ENCODE measurements at places on chromosomes 16 and 17.

DNA sequence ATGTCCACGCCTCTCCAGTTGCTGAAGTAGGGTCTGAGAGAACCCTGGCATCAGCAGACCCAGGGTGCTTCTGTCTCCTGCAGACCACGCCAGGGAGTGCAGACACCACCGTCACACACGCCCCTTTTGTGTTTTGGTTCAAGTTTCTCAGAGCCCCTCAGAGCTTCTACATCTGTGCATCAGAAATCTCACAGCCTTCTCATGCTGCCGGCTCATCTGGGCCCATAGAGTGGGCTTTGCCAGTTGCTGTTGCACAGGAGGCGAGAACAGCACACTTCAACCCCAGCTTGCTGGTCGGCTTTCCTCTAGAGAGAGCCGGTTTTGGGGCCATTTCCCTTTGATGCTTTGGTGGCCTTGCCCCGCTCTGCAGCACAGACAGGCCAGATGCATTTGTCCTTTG, 60.9 kb downstream of the PDPK1 start:
- no peak for DNase-seq

DNA sequence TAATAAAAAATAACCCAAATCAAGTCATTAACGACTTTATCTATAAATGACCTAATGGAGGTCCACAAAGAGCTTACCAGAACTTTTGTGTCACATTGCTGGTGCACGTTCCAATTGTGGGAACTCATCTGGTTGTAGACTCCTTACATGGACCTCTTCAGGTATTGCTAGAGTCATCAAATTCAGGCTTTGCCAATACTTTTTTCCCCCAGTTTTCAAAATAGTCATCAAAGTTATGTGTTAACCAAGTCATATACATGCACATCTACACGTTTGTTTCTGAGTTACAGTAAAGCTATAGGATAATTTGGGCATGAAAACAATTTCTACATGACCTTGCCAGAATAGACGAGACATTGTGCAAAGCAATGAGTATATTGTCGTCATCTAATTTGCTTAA, 76.2 kb upstream of the ADAMTS18 start:
- no peak for DNase-seq

GRCh38 chr16:50235581-50235980, 30.8 kb upstream of the ADCY7 start:
- no peak for DNase-seq

- no peak for DNase-seq
Measured at GRCh38 chr17:58360296-58361063, 8.5 kb upstream of the SUPT4H1 start.

- no peak for DNase-seq
Measured at GRCh38 chr17:12580640-12581039, 85.0 kb upstream of the MYOCD start.

DNA sequence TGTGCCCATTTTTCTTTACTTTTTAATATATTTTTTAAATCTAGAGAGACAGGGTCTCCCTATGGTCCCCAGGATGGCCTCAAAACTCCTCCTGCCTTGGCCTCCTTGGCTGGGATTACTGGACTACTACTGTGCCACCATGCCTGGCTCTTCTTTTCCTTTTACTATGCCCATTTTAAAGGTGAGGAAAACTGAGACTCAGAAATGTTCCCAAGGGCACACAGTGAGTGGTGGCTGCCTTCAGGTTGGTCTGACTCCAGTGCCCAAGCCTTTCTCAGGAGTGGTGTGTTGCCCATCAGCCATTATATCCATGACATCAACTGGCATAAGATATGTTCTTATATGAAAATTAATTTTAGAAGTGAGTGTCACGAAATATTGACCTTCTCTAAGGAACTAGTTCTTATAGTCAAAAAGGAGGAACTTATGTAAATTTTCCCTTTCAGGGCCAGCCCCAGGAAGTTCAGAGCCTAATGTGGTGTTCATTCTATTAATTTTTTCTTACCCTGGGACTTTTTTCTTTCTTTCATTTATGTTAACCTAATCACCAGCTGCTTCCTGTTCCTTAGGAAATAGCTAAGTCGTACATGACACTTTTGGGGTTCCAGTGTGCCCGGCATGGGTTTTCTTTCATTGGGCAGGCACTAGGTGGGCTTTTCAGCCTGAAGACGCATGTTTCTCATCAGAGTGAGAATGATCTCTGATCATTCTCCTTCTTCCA, 17.9 kb upstream of the SPN start:
- DNase-seq: no peak

GRCh38 chr17:45048795-45049563, 2.5 kb downstream of the DCAKD start:
- DNase-seq: no peak

GRCh38 chr17:60138769-60139437, 10.9 kb upstream of the CA4 start:
- no peak for DNase-seq

GRCh38 chr17:29140051-29140621, 40.1 kb downstream of the MYO18A start:
- peak; percentile 76 for DNase-seq

GRCh38 chr17:79836510-79836971, 2.7 kb downstream of the CBX4 start:
- DNase-seq: no peak

DNA sequence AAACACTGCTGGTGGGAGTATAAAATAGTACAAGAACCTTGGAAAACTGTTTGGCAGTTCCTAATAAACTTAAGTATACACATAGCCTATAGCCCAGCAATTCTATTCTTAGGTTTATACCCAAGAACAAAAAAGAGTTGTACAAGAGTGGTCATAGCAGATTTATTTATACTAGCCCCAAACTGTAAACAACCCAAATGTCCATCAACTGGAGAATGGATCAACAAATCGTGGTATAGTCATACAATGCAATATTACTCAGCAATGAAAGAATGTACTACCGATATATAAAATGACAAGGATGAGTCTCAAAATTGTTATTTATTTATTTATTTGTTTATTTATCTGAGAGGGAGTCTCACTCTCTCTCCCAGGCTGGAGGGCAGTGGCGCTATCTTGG, 23.1 kb downstream of the GNGT2 start:
- DNase-seq: no peak

- no peak for DNase-seq
Measured at GRCh38 chr16:85673529-85674417, 15.0 kb downstream of the GINS2 start.

GRCh38 chr17:43722269-43722619, 36.3 kb downstream of the SOST start:
- DNase-seq: no peak

- DNase-seq: no peak
Measured at GRCh38 chr17:77838748-77839697, 119.5 kb upstream of the TNRC6C start.

GRCh38 chr16:28482026-28482425, 9.8 kb downstream of the CLN3 start:
- no peak for DNase-seq

- no peak for DNase-seq
Measured at GRCh38 chr16:89798832-89799370, 17.5 kb downstream of the FANCA start.

DNA sequence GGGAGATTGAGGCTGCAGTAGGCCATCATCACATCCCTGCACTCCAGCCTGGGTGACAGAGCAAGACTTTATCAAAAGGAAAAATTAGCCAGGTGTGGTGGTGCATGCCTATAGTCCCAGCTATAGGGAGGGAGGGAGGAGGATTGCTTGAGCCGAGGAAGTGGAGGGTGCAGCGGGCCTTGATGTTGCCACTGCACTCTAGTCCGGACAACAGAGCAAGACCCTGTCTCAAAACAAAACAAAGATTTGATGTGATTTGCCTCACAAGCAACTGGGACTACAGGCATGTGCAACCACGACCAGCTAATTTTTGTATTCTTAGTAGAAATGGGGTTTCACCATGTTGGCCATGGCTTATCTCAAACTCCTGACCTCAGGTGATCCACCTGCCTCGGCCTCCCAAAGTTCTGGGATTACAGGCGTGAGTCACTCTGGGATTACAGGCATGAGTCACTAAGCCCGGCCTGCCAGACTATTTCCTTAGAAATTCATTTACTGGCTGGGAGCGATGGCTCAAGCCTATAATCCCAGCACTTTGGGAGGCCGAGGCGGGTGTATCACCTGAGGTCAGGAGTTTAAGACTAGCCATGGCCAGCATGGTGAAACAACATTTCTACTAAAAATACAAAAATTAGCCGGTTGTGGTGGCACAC, 11.5 kb downstream of the UBE2G1 start:
- DNase-seq: no peak

- DNase-seq: no peak
Measured at GRCh38 chr16:1048442-1049112, 24.0 kb upstream of the SSTR5 start.

DNA sequence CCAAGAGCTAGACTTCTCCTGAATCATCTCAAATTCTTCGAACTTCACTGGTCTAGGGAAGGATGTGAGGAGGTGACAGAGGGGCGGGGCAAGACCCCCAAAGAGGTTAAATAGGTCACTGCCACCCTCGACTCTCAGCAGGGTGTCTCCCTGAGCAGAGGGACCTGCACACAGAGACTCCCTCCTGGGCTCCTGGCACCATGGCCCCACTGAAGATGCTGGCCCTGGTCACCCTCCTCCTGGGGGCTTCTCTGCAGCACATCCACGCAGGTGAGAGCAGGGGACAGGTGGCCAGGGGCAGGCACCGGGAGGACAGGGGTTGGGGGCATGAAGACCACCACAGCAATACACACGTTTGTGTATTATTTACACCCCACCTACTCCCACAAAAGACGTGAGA, 9.2 kb downstream of the CCL17 start:
- no peak for DNase-seq

DNA sequence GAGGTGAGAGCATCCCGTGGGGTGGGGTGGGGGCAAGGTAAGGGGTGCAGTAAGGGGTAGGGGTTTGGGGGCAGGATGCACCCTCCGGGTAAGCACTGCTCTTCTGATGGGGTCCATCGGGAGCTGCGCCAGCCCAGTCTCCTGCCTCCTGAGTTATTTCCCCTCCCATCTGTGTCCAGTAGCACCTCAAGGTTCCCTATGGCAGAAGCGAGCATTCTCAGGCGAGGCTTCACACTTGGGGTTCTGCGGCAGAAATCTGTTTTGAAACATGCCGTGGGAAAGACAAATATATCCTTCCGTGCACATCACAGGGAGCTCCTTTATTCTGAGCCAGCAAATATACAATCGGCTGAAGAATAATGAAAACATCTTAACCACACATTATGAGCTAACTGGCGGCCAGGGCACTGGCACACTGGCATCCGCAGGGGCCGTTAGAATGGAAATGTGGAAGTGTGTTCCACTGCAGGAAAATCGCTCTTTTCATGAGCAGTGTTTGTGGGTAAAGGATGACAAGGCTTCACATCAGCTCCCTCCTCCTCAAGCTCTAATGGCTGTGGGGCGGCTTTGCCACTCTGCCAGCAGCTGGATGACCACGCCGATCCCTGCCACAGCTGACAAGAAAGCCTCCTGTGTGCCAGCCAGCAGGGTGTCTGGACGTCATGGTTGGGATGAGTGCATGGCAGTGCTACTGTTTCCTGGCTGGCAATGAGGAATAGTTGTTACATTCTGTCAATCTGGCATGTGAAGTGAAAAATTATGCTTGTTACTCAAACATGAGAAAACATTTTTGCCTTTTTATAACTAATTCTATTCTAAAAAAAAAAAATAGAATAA, 20.0 kb downstream of the MTHFSD start:
- DNase-seq: no peak

- DNase-seq: no peak
Measured at GRCh38 chr17:60327134-60327900, 64.6 kb downstream of the USP32 start.

DNA sequence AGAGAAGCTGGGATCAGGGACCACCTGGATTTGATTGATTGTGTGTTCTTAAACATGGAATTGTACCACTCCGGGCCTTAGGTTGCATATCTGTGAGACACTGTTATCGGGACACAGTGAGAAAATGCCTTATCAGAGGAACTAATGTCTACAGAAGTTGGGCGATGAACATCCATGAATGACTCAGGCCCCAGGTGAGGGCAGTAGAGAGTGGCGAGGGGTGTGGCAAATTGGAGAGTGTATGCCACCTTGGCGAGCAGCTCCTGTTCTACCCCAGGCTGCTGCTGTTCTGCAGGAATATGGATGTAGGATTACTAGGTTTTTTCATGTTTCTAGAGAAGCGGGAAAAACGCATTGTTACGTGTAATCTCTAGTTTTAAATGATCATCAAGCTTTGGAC, 38.8 kb downstream of the CLEC16A start:
- no peak for DNase-seq

DNA sequence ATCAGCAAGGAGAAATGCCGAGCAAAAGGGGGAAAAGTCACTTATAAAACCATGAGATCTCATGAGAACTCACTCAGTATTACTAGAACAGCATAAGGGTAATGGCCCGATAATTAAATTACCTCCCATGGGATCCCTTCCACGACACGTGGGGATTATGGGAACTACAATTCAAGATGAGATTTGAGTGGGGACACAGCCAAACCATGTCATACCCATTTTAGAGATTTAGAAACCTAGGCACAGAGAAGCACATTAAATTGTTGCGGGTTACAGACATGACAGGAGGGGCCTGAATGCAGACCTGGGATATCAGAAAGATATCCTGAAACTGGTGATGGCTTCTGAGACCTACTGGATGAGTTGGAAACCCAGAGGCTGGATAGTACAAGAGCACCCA, 20.1 kb downstream of the ARHGAP17 start:
- DNase-seq: no peak

DNA sequence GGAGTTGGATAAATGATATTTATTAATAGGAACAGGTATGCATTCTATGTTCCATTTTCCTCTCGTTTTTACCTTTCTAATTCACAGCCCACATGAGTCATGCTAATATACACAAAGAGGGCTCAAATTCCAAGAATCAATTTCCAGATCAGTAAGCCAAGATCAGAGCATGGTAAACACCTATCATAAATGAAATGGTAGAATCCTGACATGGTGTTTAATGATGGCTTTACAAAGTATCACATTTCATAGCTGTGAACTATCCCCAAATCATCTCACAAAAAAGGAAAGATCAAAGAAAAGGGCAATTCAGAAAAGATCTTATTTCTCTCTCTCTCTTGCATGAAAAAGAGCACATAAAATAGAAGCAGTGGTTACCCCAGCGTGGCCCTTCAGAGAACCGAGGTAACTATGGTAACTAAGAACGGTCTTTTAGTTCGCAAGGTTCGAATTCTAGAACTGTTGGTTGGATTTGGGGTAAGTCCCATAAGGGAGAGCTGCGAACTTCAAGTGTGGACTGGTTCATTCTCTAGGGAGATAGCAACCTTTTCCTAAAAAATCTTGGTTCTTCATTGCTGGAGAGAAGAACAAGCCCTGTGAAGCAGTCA, 73.0 kb downstream of the MARCHF10 start:
- no peak for DNase-seq

DNA sequence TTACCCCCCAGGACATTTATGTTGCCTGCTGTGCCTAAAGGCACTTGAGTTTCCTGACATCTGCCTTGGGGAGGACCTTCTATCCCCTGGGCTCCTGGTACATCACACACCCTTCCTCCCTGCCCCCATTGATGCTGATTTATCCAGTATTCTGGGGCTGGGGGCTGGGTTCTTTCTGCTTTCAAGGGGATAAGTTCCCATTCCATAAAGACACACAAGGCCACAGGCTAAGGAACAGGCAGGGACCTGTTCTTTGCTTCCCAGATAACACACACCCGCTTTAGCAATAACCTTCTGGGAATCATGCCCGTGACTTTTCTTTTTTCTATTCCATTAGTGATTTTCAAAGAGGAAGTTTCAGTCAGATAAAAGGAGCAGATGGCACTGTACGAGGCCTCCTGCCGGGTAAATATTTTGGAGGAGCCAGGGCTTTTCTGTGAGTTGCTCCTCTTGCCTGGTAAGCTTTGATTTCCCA, 30.6 kb downstream of the CHD9 start:
- DNase-seq: no peak
